ENCODE measurements at places on chromosomes 2 and 18.

- DNase-seq = no peak
Observed at GRCh38 chr2:29583104-29583503, 338.3 kb downstream of the ALK start.

DNA sequence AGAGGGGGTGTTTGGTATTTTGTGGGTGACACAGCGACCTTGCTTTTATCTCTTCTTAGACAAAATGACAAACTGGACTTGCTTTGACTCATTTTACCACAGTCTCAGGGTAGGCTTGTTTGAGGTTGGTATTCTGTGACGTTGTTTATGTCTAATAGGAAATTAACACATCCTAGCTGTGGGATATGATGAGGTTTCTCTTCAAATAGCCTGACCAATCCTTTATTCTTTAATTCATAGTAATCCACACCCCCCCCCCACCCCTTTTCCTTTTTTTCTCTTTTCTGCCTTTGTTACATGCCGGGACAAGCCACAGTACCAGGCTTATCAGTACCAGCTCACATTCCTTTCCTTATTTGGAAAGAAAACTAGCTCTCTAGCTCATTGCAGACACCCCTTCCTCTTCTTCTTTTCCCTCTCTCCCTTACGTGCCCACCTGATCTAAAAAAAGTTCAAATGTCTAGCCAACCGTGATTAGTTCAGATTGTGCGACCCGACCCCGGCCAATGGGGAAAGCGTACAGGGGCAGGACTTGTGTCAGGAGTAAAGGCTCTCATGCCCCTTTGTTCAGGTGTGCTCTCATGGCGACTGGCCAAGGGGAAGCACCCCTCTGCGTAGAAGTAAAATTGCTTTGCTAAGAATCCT, 52.2 kb upstream of the PTPRM start:
- DNase-seq = no peak

GRCh38 chr18:11089931-11090715, 59.2 kb downstream of the PIEZO2 start:
- DNase-seq = no peak

DNA sequence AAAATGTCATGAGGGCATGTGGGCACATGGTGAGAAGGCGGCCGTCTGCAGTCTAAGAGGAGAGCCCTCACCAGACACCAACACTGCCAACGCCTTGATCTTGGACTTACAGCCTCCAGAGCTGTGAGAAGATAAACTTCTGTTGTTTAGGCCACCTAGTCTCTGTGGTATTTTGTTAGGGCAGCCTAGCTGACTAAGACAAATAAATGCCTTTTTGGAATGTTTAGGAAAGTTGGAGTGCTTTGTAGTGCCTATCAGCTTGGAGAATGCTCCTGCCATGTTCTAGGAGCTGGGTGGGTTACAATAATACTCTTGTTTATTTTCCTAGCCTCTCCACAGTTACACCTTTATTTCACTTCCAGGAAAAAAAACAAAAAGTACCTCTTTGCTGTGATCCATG, 92.0 kb downstream of the SPP2 start:
- no peak for DNase-seq

- no peak for DNase-seq
Observed at GRCh38 chr2:158578703-158579330, 122.1 kb downstream of the PKP4 start.

- DNase-seq = no peak
Observed at GRCh38 chr2:144285324-144285723, 234.6 kb downstream of the ZEB2 start.
